ENCODE measurements at places on chromosomes 12 and 14.

GRCh38 chr14:95136631-95137030 lies 20.7 kb downstream of the DICER1 start:
- no peak for DNase-seq

DNA sequence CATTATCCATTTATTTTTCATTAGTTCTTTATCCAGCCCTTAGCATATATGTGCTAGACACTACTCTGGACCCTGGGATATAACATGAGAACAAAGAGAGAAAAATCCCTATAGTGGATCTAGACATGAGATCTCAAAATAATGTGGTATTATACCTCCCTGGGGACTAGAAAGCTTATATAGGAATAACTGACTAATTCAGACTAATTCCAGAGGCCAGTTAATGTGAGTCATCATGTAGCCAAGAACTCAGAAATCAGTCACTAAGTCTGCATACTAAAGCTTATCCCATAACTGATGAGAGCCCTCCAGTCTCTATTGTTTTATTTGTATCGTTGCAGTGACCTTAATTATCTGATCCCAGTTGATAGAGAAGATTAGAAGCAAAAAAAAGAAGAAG lies 267.1 kb upstream of the RGS6 start:
- no peak for DNase-seq

GRCh38 chr12:52058631-52059361 lies 7.6 kb downstream of the NR4A1 start:
- DNase-seq, result no peak

DNA sequence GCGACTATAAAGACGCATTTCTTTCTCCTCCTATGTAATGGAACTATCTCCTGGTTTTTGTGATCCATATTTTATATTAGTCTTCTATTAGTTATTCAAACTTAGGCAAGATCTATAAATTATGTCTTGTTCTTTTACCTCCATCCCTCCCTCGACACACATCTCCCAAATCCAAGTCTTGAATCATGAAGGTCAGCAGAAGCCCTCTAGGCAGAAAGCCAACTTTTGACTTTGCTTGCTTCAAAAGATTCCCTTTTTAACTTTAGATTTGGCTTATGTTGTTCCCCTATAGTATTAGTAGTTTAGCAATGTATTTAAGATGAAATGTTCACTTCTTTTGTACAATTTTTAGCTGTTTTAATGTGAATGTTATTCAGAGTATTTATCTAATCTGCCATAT lies 689.8 kb downstream of the SLC6A15 start:
- no peak for DNase-seq

- no peak for DNase-seq
These were observed 136.1 kb upstream of the CCND2 start for GRCh38 chr12:4137441-4137840.
